ENCODE measurements at places on chromosomes 5 and 9. TPM values are rescaled to one million over a fixed set of nuclear protein-coding genes. Genes with fewer than 3 reads are reported as not detected.

DNA sequence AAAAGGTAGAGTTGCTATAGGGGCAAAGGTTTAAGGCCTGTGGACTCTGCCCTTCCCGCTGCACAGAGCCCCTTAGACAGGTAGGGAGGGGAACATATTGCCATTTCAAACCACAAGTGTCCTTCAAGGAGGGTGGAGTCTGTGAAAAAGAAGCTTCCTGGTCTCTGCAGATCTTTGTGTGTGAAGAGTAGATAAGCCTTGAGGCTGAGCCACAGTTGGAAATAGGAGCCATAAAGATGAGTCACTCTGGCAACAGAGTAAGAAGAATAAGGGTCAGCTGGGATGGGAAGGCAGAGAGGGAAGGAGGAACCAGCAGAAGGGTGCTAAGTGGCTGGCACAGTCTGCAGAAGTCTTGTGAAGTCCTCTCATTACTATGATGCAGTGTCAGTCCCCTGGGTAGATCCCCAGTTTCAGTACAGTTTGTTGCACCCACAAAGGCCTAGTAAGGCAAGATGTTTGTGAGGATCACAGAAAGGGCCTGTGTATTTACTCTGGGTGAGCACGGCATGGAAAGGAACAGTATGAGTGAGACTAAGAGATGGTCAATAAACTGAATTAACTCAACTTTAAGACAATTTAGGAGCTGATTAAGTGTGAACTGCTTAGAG is 18.1 kb downstream of the GRXCR2 start:
- H3K27me3 ChIP-seq, result no peaks in the 10 kb centered on the region
- H3K4me1 ChIP-seq, result peaks cover 17% of the 10 kb centered on the region
- no peak for DNase-seq
- H3K27ac ChIP-seq, result no peak overlapping the region
- H3K4me3 ChIP-seq, result no peak overlapping the region

DNA sequence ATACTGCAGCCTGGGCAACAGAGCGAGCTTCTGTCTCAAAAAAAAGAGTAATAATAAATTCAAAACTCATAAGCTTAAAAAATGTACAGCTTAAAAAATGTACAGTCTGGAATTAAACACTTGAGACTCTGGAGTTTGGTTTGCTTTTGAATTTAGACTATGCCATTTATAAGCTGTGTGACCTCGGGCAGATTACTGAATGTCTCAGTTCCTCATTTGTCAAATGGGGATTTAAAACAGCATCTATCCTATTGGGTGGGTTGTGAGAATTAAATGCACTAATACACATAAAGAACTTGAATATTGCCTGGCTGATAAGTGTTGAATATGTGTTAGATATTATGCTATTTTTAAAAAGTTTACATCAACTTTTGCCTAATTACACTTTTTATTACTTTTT is 98.4 kb downstream of the SCAMP1 start:
- no peak for DNase-seq
- H3K36me3 ChIP-seq, result no peaks in the 10 kb centered on the region
- no peaks in the 10 kb centered on the region for H3K4me1 ChIP-seq
- no peak overlapping the region for H3K4me3 ChIP-seq
- no peaks in the 10 kb centered on the region for H3K27me3 ChIP-seq

DNA sequence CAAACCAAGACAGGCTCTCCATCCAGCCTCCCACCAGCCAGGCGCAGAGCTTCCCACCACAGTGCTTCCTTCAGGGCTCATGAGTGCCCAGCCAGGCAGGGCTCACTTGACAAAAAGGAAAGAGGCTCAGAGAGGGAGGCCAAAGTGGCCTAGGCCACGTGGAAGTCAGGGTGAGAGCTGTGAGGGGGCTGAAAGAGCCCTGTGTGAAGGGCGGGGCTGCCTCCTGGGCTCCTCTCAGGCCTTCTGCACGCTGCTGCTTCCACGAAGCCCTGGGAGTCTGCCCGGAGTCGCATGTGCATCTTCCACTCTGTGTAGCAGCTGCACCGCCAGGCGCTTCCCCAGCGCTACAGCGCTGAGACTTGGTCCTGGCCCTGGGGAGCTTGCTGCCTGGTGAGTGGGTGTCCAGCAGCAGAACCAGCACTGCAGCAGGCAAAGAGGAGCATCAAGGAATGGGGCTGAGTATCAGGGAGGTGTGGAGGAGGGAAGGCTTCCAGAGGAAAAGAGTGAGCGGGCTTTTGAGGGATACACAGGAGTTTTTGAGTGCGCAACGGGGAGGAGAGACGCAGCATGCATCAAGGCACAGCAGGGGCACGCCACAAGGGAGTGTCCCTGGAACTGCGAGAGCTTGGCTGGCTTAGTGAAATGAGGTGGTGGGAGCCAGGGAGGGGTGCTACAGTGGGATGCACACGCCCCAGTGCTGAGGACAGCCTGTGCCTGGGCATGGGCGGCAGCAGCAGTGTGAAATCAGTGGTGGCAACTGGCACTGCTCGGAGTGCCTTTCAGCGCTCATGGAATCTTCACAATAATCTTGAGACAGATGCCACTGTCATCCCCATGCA is 178.0 kb downstream of the GAPVD1 start:
- peaks cover 10% of the 10 kb centered on the region for H3K4me1 ChIP-seq
- H3K36me3 ChIP-seq, result no peaks in the 10 kb centered on the region
- no peak overlapping the region for H3K4me3 ChIP-seq
- no peaks in the 10 kb centered on the region for H3K27me3 ChIP-seq

DNA sequence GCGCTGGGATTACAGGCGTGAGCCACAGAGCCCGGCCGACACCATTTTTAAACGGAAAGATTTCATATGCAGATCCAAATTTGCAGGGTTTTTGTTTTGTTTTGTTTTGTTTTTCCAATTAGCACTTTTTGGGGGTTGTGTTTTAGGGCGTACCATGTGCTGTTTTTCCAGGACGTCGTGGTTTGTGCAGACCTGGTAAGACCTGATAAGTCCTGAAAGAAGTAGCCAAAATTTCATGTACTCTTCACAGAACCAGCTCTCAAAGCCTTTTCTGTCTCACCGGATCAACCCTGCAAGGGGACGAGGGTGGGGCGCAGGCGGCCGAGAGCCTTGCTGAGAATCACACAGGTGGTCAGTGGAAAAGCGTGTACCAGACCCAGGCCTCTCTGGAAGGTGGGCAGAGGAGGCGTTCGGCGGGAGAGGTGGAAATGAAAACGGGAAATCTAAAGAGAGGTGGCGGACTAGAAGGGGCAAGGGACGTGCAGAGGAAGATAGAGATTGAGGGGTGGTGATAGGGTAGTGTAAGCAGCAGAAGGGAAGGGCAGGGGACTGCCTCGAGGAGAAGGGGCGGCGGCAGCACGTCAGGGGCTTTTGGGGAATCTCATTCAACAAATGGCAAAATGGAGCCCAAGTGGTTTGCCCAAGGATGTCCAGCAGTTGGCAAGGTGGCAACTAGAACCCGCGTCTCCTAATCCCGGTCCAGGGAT is 1.1 kb upstream of the FAF2 start:
- no peaks in the 10 kb centered on the region for H3K36me3 ChIP-seq
- H3K4me1 ChIP-seq, result peaks cover 13% of the 10 kb centered on the region

- H3K27ac ChIP-seq, result no peak overlapping the region
- no peaks in the 10 kb centered on the region for H3K36me3 ChIP-seq
Observed at GRCh38 chr5:145962001-145962400, 25.6 kb downstream of the SH3RF2 start.

The WNT8A gene
- not detected for total RNA-seq

The GPR151 gene
- not detected for total RNA-seq
